ENCODE measurements at places on chromosomes 2 and 18.

- no peak for DNase-seq
Measured at GRCh38 chr2:1639086-1639858, 105.0 kb downstream of the PXDN start.

DNA sequence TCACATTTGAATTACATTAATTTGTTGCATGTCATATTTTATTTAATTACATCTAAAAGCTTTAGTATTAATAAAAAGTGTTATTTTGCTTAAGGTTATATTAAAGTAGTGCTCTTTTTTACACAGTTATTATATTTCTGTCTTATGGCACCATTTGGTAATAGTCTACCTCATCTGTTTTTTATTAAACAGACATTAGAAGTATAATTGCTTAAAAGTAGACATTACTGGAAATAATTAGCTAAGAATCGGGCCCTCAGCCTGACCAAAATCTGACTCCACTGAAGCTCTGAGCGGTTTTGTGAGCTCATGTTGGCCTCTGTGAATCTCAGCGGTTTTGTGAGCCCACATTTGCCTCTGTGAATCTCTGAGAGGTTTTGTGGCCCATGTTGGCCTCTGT is 102.5 kb upstream of the SNTG2 start:
- DNase-seq = no peak

DNA sequence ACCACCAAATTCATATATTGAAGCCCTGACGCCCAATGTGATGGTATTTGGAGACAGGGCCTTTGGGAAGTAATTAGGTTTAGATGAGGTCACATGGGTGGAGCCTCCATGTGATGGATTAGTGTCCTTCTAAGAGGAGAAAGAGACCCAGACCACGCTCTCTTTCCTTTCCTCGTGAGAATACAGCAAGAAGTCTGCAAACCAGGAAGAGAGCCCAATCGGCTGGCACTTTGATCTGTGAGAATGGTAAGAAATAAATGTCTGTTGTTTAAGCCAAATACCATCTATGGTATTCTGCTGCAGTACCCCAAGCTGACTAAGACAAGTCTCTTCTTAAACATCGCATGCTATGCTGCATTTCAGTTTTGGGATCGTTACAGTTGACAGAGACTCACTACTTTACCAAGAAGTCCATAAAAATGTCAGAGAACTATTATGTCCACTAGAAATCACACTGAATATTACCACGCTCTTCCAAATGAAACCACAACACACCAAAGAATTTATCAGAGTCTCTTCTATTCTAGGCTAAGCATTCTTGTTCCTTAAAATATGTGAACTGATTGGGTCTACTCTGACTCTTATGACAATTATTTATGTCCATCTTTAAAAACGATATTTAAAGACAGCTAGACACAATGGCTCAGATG is 48.5 kb downstream of the LPIN2 start:
- DNase-seq = no peak

- no peak for DNase-seq
Measured at GRCh38 chr2:181326661-181327060, 130.5 kb upstream of the ITGA4 start.

DNA sequence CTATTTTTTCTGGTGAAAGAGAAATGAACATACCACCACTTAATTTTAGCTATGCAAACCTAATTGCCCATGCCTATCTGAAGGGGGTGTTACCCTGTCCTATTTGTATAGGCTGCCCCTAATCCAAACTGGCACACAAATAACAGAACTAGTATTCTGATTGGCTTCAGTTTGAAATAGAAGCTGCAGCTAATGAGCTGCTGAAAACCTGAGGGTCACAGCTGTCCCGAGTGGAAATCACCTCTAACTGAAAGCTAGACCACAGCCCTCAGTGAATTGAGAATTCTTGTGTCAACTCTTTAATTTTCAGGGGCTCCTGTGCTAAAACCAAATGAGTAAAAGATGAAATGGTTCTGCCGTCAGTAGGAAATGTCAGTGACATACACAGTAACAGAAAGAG is 28.7 kb downstream of the CCDC141 start:
- DNase-seq = no peak
